ENCODE measurements at places on chromosomes 12 and 14. TPM values are rescaled to one million over a fixed set of nuclear protein-coding genes. Genes with fewer than 3 reads are reported as not detected.

The KLRG1 gene
- 11.9 TPM for total RNA-seq

The NEDD8 gene
- 107 TPM for total RNA-seq

The PRB2 gene
- not detected for total RNA-seq

The RDH11 gene
- 44.1 TPM for total RNA-seq

The PRPF40B gene
- 16.5 TPM for total RNA-seq

The FGF23 gene
- total RNA-seq: not detected

The DPY19L2 gene
- 7.0 TPM for total RNA-seq

Data from T-cell (primary cell).